ENCODE measurements at places on chromosomes 2 and 18. TPM values are rescaled to one million over a fixed set of nuclear protein-coding genes. Genes with fewer than 3 reads are reported as not detected.

DNA sequence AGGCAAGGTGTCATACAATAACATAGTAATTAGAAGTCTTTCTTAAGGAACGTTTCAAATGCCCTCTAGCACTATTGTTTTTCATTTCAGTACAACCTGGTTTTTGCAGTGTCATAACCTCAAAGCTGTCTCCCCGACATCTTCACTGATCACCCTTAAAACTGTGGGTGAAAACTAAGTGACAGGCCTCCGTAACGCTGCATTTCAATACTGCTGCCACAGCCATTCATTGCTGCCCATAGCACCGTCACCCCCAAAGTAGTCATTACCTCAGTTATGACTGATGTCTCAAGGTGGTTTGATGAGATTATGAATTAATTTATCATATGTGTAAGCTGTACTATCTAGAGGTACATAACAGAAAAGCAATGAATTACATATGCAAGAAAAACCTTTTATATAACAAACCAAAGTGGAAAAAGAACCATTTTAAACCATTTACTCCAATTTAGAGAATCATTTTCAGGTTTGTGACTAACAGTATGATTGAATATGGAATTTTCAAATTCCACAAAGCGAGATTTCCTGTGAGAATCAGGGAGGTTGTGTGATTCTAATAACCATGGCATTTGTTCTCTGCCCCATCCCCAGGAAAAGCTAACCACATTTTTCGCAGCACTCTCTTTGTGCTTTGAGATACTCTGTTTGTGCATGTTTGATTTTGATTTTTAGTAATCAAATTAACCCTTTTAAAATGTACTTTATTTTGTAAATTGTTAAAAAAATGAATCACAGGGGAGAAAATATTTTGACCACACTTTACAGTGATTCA, 263.0 kb downstream of the PTGR3 start:
- no peak for DNase-seq

DNA sequence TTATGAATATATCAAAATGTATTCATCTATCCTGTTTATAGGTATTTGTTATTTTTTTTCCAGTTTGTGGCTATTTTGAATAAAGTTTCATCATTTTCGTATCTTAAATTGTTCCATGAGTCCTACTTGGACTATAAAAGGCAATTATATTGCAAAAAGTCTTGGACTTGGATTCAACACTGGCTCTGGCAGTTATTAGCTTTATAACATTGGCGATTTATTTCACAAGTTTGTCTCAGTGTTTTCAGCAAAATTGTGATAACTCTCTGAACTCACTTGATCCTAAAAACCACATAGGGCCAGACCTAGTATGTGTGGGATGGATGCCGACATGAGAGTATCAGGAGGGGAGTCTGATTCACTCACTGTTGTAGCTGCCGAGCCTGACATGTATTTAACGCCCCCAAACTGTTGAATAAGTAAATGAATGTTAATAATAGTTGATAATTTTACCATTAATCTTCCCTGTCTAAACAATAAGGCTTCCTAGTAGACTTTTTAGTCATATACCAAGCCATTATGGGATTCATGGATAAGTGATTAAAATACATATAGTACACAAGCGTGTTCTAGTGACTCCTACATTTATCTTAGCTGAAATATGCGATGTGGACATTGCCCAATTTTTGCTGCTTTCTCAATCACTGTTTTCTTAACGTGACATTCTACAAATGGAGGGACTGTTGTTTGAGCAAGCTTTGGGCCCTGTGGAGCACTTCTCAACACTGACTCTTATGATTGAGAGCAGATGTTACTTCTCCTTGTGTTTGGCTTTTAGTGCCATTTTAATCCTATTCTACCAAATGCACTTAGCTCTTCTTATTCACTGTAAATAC, 907.6 kb downstream of the EPHA4 start:
- no peak for DNase-seq

DNA sequence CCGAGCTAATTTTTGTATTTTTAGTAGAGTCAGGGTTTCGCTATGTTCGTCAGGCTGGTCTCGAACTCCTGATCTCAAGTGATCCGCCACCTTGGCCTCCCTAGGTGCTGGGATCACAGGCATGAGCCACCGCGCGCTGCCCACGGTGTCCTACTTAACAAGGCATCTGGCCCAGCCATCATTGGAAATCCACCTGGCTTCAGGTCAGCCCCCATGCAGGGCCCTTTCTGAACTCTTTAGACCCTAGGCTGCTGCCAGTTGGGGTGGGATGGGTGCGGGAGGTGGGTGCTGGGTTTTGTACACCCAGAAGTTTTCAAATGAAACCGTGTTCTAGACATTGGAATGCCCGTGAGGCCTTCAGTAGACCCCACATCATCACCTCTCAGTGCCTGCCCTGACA, 26.6 kb upstream of the NT5DC4 start:
- peak; percentile 24 for DNase-seq

GRCh38 chr2:217740756-217741155, 262.0 kb downstream of the TNS1 start:
- DNase-seq, result no peak

DNA sequence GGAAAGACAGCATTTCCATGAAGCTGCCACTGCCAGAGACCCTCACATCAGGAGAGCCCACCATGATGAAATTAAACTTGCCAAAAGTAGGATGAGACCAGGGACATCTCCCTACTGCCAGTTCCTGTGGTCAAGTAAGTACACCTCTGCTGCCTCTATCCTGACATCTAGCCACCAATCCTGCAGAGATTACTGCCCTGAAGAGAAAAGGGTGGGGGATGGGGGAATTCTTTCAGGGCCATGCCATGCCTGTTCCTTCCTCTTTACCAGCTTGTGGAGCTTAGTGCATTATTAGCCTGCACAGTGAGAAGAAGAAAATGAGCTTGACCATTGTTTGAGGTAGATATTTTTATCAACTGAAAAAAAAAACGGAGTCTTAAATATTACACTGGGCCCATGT, 397.2 kb upstream of the CDH2 start:
- no peak for DNase-seq

GRCh38 chr2:127527001-127527804, 914 bp upstream of the IWS1 start:
- DNase-seq, result no peak

- no peak for DNase-seq
Measured at GRCh38 chr2:176147210-176147799, 4.0 kb upstream of the HOXD4 start.

- DNase-seq, result no peak
Measured at GRCh38 chr18:78595453-78595852, 384.2 kb upstream of the SALL3 start.

GRCh38 chr2:22999951-23000350, 385.0 kb upstream of the KLHL29 start:
- no peak for DNase-seq

GRCh38 chr18:56162311-56163265, 475.8 kb downstream of the TXNL1 start:
- DNase-seq, result no peak

- no peak for DNase-seq
Measured at GRCh38 chr2:122707224-122707824, 951.9 kb downstream of the TSN start.

GRCh38 chr2:149782572-149782971, 195.0 kb upstream of the MMADHC start:
- DNase-seq, result no peak

- DNase-seq, result no peak
Measured at GRCh38 chr2:28193630-28194403, 198.8 kb upstream of the FOSL2 start.

- DNase-seq, result peak; percentile 72
Measured at GRCh38 chr2:72148837-72149555, 1.3 kb upstream of the CYP26B1 start.

GRCh38 chr2:10079266-10079869, 843 bp downstream of the CYS1 start:
- peak; percentile 87 for DNase-seq

- no peak for DNase-seq
Measured at GRCh38 chr2:207944979-207945600, 80.2 kb downstream of the PLEKHM3 start.

GRCh38 chr2:164917296-164917903, 37.9 kb downstream of the SLC38A11 start:
- peak; percentile 67 for DNase-seq

- DNase-seq, result no peak
Measured at GRCh38 chr2:236676136-236676873, 106.7 kb downstream of the ACKR3 start.

GRCh38 chr2:197217541-197217940, 93.0 kb downstream of the ANKRD44 start:
- no peak for DNase-seq

DNA sequence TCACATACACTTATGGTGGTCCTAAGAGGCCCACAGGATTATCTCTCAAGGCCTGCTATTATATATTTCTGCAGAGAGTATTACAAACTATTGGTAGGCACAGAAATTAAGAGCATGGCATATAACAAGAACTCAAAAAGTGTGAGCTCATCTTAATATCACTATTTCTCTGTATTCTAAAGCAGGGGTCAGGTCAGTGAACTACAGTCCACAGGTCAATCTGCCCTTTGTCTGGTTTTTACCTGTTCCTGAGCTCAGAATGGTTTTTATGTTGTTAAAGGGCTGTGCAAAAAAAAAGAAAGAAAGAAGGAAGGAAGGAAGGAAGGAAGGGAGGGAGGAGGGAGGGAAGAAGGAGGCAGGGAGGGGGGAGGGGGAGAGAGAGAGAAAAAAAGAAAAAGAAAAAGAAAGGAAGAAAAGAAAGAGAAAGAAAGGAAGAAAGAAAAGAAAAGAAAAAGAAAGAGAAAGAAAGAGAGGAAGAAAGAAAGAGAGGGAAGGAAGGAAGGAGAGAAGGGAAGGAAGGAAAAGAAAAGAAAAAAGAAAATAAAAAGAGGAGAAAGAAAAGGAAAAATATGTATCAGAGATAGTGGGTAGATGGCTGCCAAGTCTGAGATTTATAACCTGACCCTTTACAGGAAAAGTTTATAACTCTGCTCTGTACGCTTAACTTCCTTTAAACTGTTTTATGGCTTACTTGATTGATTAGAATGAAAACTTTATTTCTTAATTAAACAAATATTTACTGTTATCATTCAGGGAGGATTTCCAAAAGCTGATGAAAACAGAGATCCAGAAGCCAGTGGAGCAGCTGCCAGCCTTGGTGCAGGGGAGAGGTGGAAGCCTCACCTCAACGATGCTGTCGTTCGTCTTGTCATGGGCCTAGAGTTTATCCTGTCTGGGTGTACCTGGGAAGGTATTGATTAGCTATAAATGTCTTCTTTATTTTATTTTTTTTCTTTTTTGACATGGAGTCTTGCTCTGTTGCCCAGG, 11.2 kb upstream of the SCYGR1 start:
- DNase-seq, result no peak

DNA sequence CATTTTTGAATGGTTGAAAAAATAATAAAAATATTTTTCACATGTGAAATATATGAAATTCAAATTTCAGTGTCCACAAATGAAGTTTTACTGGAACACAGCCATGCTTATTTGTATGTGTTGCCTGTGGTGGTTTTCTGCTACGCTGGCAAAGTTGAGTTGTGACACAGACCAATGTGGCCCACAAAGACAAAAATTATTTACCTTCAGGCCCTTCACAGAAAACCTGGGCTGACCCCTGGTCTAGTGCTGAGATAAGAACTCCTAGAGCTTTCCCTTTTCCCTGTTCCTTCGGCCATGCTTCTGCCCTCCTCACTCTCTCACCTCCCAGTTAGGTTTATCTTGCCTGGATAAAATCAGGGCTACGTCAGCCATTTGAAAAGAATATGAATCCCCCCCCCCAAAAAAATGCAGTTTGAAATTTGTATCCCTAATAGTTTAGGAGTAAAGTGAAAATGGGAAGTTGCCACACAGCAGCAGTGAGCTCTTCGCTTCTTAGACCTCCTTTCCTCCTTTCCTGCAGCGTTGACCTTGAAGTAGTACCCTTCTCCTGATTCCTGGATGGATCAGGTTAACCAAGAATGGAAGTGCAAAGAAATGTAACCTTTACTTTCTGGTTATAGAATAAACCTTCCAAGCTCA, 91.0 kb downstream of the LIMS1 start:
- no peak for DNase-seq

DNA sequence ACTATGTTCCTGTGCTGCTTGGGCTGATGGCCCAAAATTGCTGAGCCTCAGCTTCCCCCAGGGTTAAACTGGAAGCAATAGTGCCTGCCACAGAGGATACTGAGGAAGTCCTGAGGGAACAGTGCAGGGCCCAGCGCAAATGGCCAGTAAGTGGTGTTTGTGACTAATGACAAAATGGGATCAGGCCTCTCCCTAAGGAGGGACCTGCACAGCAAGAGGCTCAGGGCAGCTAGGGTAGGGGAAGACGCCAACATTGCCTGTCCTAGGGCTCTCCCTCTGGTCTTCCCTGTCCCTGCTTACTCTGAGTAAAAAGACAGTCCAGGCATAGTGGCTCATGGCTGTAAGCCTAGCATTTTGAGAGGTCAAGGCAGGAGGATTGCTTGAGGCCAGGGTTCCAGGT, 37.8 kb downstream of the INO80C start:
- no peak for DNase-seq

DNA sequence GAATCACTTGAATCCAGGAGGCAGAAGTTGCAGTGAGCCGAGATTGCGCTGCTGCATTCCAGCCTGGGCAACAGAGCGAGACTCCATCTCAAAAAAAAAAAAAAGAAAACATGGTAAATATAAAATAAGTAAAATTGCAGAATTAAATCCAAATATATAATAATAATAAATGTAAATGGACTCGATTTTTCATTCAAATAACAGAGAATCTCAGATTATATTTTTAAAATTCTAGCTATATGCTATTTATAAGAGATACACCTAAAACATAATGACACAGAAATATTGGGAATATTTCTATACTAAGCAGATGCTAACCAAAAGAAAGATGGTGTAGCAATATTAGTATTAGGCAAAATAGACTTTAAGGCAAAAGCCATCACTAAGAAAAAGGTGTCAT, 15.1 kb upstream of the NEURL3 start:
- DNase-seq, result no peak

DNA sequence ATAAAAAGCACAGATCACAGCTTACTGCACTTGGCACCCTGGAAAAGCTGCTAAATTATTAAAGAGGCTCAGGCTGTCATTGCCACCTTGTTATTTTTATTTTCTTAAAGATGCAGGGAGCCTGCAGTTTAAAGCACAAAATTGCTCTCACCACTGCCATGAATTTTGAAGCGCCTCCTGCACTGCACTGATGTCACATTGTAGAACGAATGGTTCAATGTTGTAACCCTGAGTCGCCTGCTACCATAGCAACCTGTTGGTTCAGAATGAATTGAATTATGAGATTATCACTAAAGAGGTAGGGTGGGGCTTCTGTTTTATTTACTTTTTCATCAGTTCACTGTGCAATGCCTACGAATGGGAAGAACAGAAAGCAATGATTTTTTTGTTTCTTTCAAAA, 16.5 kb downstream of the SCG2 start:
- DNase-seq, result no peak

GCG gene
- not detected for total RNA-seq

DPP4 gene
- 5.8 TPM for total RNA-seq

LINC00305 gene
- not detected for total RNA-seq

REG1B gene
- total RNA-seq, result not detected

IL1RL1 gene
- 9.4 TPM for total RNA-seq

SPC25 gene
- not detected for total RNA-seq

FZD7 gene
- total RNA-seq, result 49.9 TPM

C1QL2 gene
- total RNA-seq, result not detected

RNF103 gene
- 40.6 TPM for total RNA-seq

DCDC2C gene
- not detected for total RNA-seq

PIEZO2 gene
- 27.8 TPM for total RNA-seq

Data from sigmoid colon (tissue), 7 donors.